Lung (tissue), 17 donors: ENCODE measurements at places on chromosomes 2 and 18. TPM values are rescaled to one million over a fixed set of nuclear protein-coding genes. Genes with fewer than 3 reads are reported as not detected.

The TWIST2 gene
- 10.8 TPM for total RNA-seq

The DCDC2C gene
- 0.37 TPM for total RNA-seq

GRCh38 chr2:145851730-145852129, 1331.8 kb upstream of the ZEB2 start:
- H3K4me1 ChIP-seq: no peaks in the 10 kb centered on the region
- H3K27ac ChIP-seq: no peak overlapping the region
- H3K27me3 ChIP-seq: no peaks in the 10 kb centered on the region
- H3K4me3 ChIP-seq: no peak overlapping the region

DNA sequence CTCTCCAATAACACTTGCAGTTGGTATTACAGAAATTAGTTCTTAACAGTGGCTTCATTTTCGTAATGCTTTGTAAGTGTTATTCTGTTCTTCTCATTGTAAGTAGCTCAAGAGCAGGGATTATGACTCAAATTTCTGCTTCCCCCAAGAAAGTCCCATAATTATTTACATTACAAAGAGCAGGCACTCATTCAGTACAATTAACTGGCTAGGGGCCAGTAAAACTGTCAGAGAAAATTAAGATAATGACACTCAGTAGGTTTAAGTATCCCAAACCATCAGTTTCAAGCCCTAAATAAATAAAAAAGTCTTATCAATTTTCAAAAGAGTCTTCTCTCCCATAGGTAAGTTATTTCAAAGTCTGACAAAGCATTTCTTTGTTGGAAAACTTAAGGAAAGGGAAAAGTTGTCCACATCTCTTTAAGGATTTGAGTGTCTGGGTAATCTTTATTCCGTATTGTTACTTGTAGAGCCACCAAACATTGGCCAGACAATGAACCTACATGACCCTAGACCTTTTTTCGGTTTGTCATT, 137.1 kb downstream of the ARHGAP28 start:
- peaks cover 2% of the 10 kb centered on the region for H3K36me3 ChIP-seq
- no peaks in the 10 kb centered on the region for H3K27me3 ChIP-seq
- peaks cover 13% of the 10 kb centered on the region for H3K4me1 ChIP-seq
- no peak for DNase-seq

DNA sequence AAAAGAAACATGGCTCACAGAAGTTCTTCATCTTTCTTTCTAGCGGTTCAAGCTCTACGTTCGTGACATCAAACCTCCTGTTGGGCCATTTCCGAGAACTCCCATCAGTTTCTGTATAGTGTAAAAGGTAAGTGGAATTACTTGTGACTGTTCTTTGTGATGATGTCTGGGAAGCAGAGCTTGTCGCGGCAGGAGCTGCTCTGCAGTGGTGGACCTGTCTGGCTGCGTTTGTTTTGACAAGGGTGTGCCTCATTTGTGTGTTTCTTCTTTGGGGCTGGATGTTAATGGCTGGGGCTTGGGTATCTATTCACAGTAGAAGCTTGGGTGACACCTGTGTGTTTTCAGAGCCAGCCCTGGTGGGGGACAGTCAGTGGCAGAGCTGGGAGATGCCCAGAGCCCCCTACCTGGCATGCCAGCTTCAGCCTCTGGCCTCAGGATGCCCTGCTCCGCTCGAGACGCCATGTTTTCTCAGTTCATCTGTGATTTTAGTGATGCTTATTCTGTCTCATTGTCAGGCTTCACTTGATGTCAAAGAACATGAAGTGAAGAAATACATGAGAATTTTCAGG, 59.6 kb downstream of the LDLRAD4 start:
- H3K27ac ChIP-seq: no peak overlapping the region
- no peaks in the 10 kb centered on the region for H3K4me1 ChIP-seq
- no peak overlapping the region for H3K4me3 ChIP-seq
